Activated CD4-positive, alpha-beta T cell treated with anti-CD3 and anti-CD28 coated beads, Interleukin-2, amount 10 ng/mL, durations not matched to agents 24 days and 14 days (primary cell): ENCODE measurements at places on chromosomes 4 and X. TPM values are rescaled to one million over a fixed set of nuclear protein-coding genes. Genes with fewer than 3 reads are reported as not detected.
A peak's percentile ranks its signal among the peaks of the same experiment; 100 is the strongest.

DNA sequence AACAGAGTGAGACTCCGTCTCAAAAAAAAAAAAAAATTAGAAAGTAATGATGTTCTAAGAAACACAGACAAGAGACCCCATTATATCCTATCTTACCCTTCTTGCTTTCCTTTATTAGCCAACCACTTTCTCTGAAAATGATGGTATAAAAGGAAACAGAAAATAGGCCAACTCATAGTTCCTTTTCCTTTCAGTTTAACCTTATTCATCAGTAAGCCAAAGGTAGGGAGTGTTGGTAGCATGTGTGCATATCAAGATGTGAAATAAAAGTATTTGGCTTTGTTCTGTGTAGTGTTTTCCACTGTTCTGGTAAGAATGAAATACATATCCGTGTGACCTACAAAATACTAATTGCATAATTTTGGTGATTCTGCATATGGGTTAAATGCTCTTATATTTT, 266.6 kb downstream of the ZNF674 start:
- H3K27ac ChIP-seq: peak overlapping the region; percentile 86
- no peaks in the 10 kb centered on the region for H3K27me3 ChIP-seq
- DNase-seq: no peak
- peaks cover 12% of the 10 kb centered on the region for H3K4me1 ChIP-seq

Gene USP46
- total RNA-seq: 8.4 and 10.2 TPM in 2 replicates

GRCh38 chr4:156581282-156582063, 390.1 kb downstream of the PDGFC start:
- H3K36me3 ChIP-seq: no peaks in the 10 kb centered on the region
- no peaks in the 10 kb centered on the region for H3K27me3 ChIP-seq
- DNase-seq: no peak
- H3K4me3 ChIP-seq: no peak overlapping the region
- H3K4me1 ChIP-seq: no peaks in the 10 kb centered on the region

- H3K36me3 ChIP-seq: peaks cover 21% of the 10 kb centered on the region
- peak overlapping the region; percentile 92 for H3K27ac ChIP-seq
- peak overlapping the region; percentile 57 for H3K4me3 ChIP-seq
- peaks cover 37% of the 10 kb centered on the region for H3K4me1 ChIP-seq
- DNase-seq: no peak
- no peaks in the 10 kb centered on the region for H3K27me3 ChIP-seq
These were observed 39.5 kb downstream of the CD40LG start for GRCh38 chrX:136687457-136687856.

Gene PAGE5
- total RNA-seq: not detected in 2 replicates

Gene AMER1
- 6.2 and 6.5 TPM in 2 replicates for total RNA-seq

Gene FGFR3
- total RNA-seq: 0.30 and 0.38 TPM in 2 replicates

DNA sequence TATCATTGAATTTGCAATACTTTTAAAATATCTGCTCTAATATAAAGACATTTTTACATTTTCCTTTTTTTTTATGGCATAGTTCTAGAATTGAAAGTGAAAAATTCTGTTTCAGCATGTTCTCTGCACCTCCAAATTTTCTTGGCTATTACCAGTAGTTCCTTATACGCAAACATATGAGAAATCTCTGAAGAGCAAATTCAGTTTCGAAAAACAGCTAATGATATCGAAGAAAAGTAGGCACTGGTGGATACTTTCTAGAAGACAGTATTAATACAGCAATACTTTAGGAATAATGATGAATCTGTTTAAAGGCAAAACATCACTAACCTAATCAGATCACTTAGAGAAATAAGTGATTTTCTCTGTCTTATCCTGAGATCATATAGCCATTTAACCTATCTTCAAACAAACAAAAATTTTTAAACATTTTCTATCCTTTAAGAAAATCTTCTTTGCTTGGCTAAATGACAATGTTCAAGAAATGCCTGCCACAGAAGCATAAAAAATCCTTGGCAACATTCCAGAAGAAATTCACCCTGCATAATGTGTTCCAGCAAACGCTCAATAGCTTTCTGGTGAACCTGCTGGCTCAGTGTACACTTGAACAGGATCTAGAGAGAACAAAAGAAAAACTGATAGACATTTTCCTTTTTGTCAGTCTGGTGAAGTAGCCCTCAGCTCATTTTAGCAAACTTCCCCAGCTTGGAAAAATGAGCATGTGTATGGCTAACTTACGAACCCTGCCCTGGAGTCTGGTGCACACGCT, 51.2 kb upstream of the KLF3 start:
- H3K27ac ChIP-seq: no peak overlapping the region
- no peaks in the 10 kb centered on the region for H3K36me3 ChIP-seq
- no peak overlapping the region for H3K4me3 ChIP-seq
- DNase-seq: no peak

GRCh38 chr4:185849664-185850550, 37.9 kb upstream of the SORBS2 start:
- DNase-seq: no peak
- no peak overlapping the region for H3K4me3 ChIP-seq
- H3K4me1 ChIP-seq: no peaks in the 10 kb centered on the region
- H3K27me3 ChIP-seq: no peaks in the 10 kb centered on the region
- no peak overlapping the region for H3K27ac ChIP-seq

DNA sequence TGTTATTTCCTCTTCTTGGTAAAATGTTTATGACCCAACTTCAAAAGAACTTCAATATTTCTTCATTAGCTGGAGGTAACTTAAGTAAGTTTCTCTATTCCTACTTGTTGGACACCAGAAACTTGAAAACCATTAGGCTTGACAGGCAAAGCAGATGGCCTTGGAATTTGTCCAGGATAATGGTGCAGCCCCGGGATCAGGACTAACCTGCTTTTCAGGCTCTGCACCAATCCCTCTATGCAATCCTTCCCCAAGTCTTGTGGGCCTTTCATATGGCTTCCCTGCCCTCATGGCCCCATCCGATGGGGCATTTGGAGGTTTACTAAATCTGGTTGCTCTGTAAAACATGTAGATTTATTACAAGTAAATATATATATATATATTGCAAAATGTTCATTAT, 68.5 kb downstream of the SPINK2 start:
- peaks cover 25% of the 10 kb centered on the region for H3K4me1 ChIP-seq
- H3K36me3 ChIP-seq: peaks cover 3% of the 10 kb centered on the region
- H3K27ac ChIP-seq: no peak overlapping the region
- no peak for DNase-seq

DNA sequence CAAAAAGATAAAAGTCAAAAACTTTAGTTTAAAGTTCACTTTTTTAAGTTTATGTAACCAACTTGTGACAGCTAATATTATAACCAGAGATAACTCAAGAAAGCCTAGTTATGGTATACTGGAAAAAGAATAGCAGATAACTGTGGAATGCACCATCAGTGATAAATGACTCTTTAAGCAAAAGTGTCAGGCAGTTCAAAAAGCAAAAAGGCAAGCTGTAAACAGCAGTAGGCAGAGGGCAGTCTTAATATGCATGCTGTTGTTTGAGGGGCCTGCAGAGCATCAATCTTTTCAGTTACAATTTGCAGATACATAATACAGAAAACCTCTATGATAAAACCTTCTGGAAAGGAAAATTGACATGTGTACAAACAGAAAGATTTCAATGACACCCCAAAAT, 81.8 kb upstream of the JADE1 start:
- no peaks in the 10 kb centered on the region for H3K4me1 ChIP-seq
- no peak overlapping the region for H3K4me3 ChIP-seq
- H3K27me3 ChIP-seq: no peaks in the 10 kb centered on the region
- H3K27ac ChIP-seq: no peak overlapping the region

DNA sequence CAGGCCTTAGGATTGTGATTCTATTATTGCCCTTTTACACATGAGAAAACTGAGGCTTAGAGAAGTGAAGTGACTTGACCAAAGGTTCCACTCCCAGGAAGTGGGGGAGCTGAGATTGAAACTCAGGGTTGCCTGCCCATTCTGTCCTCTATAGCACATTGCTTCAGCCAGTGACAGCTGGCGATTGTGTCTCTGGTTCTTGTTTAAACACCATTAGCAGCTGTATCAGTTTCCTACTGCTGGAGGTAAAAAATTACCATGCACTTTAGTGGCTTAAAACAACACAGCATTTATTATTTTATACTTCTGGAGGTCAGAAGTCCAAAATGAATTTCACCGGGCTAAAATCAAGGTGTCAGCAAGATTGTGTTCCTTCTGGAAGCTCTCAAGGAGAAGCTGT, 205.8 kb upstream of the MAMLD1 start:
- no peaks in the 10 kb centered on the region for H3K4me1 ChIP-seq
- H3K27ac ChIP-seq: no peak overlapping the region
- H3K36me3 ChIP-seq: no peaks in the 10 kb centered on the region
- no peak for DNase-seq

DNA sequence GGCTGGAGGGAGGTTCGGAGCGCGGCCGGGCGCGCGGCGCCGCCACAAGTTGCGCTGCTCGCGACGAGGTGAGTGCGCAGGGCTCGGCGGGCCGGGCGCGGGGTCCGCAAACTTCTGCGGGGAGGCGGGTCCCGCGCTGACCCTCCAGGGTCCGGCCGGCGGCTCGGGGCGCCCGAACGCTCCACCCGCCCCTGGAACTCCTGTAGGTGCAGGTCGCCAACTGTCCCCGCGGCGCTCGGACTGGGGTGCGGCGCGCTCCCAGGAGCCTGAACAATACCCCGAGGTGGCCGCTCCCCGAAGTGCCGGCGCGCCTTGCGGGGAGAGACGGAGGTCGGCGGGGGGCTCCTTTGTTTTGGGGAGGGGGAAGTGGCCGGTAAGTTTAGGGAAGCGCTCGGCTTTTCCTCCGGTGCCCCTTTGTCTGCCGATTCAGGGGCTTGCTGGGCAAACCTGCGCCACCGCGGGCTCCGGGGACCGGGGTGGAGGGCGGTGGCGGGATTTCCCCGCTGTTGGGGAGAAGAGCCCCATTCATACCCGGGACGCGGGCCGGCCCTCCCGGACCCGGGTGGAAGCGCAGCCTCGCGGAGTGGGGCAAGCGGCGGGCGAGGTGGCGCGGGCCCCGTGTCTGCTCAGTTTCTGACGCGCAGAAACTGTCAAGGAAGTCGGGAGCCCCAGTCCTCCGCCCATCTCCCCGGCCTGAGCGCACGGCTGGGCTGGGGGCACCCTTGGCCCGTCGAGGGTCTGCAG, 694 bp downstream of the TBL1X start:
- peak overlapping the region; percentile 65 for H3K4me3 ChIP-seq
- H3K36me3 ChIP-seq: peaks cover 13% of the 10 kb centered on the region
- peak overlapping the region; percentile 48 for H3K27ac ChIP-seq
- DNase-seq: peak; percentile 81

- DNase-seq: no peak
- no peaks in the 10 kb centered on the region for H3K36me3 ChIP-seq
- H3K27ac ChIP-seq: no peak overlapping the region
- H3K4me3 ChIP-seq: no peak overlapping the region
- H3K27me3 ChIP-seq: no peaks in the 10 kb centered on the region
- no peaks in the 10 kb centered on the region for H3K4me1 ChIP-seq
These were observed 318.2 kb downstream of the CCSER1 start for GRCh38 chr4:90445380-90445779.

DNA sequence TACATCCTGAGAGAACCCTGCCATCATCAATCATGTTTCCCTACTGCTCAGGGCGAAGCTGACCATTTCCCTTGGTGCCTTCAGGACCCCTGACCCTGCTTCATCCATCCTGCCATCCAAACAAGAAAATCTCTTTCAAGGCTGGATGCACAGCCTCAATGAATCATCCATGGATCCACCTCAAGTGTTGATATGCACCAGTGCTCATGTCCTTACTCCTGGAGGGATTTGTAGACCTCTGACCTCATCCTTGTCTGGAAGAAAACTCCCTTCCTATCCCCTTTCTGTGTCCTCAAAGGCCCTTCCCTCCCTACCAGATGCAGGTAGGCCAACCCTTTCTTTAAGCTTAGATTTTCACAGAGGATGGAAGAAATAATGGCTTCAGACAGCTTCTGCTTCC, 24.6 kb downstream of the BEX3 start:
- H3K4me3 ChIP-seq: no peak overlapping the region
- no peak overlapping the region for H3K27ac ChIP-seq
- peaks cover 2% of the 10 kb centered on the region for H3K27me3 ChIP-seq

Gene RHOXF1
- total RNA-seq: not detected in 2 replicates

DNA sequence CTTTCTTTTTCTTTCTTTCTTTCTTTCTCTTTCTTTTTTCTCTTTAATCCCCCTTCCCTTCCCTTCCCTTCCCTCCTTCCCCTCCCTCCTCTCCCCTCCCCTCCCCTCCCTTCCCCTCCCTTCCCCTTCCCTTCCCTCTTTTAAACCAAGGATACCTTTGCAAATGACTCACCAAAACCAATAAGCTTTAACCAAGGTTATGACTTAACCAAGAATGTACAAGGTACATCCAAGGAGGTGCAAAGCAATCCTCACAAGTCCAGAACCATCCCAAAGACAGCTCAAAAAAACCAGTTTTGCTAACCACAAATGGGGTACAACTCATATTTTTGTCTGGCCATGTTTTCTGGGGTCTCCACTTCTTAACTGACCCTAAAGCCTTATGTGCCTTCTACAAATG, 174.7 kb upstream of the PPP1R2C start:
- H3K27me3 ChIP-seq: no peaks in the 10 kb centered on the region
- no peak overlapping the region for H3K27ac ChIP-seq
- no peak overlapping the region for H3K4me3 ChIP-seq
- peaks cover 2% of the 10 kb centered on the region for H3K36me3 ChIP-seq
- H3K4me1 ChIP-seq: peaks cover 13% of the 10 kb centered on the region
